Effector memory CD8-positive, alpha-beta T cell (primary cell): ENCODE measurements at places on chromosomes 16 and 17.

GRCh38 chr17:142102-142661, 4.8 kb downstream of the SCGB1C2 start:
- DNase-seq: no peak
- no peaks in the 10 kb centered on the region for H3K4me1 ChIP-seq
- peaks cover 10% of the 10 kb centered on the region for H3K36me3 ChIP-seq
- H3K4me3 ChIP-seq: no peak overlapping the region

DNA sequence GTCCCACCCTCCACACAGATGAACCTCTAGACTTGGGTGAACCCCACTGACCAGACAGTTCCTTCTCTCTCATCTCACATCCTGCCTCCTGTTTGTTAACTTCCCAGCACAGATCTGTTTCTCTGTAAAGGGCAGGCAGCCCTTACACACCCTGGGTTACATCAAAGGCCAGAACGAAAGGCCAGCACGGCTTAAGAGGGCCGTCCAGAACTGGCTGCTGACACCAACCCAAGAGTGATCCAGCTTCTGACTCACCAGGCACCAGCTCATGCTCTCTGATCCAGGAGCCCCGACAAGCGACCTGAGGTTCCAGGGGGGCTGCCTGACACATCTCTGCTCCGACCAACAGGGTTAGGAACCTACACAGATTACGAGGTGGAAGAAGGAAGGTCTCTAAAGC, 86.9 kb downstream of the MRM3 start:
- H3K4me3 ChIP-seq: no peak overlapping the region
- peaks cover 3% of the 10 kb centered on the region for H3K36me3 ChIP-seq
- H3K27me3 ChIP-seq: peaks cover 72% of the 10 kb centered on the region
- no peak for DNase-seq
- no peaks in the 10 kb centered on the region for H3K4me1 ChIP-seq
- no peak overlapping the region for H3K27ac ChIP-seq

GRCh38 chr16:88806491-88807111, 3.0 kb downstream of the CDT1 start:
- H3K27ac ChIP-seq: no peak overlapping the region
- no peaks in the 10 kb centered on the region for H3K27me3 ChIP-seq
- H3K4me1 ChIP-seq: no peaks in the 10 kb centered on the region
- no peak overlapping the region for H3K4me3 ChIP-seq

- peaks cover 100% of the 10 kb centered on the region for H3K36me3 ChIP-seq
- H3K27ac ChIP-seq: peak overlapping the region; percentile 4
- DNase-seq: no peak
Observed at GRCh38 chr17:32361270-32361669, 11.3 kb downstream of the ZNF207 start.

GRCh38 chr16:84199861-84200260, 8.9 kb downstream of the ADAD2 start:
- no peak for DNase-seq
- no peaks in the 10 kb centered on the region for H3K4me1 ChIP-seq
- H3K27ac ChIP-seq: no peak overlapping the region
- H3K36me3 ChIP-seq: no peaks in the 10 kb centered on the region

GRCh38 chr17:65402513-65403496, 158.6 kb downstream of the AXIN2 start:
- H3K36me3 ChIP-seq: no peaks in the 10 kb centered on the region
- H3K27ac ChIP-seq: no peak overlapping the region
- no peak overlapping the region for H3K4me3 ChIP-seq
- no peaks in the 10 kb centered on the region for H3K4me1 ChIP-seq
- no peak for DNase-seq
- H3K27me3 ChIP-seq: peaks cover 35% of the 10 kb centered on the region

GRCh38 chr17:73278465-73279453, 17.1 kb upstream of the CPSF4L start:
- no peak for DNase-seq
- H3K27ac ChIP-seq: peak overlapping the region; percentile 32
- no peaks in the 10 kb centered on the region for H3K4me1 ChIP-seq
- H3K4me3 ChIP-seq: no peak overlapping the region
- peaks cover 15% of the 10 kb centered on the region for H3K27me3 ChIP-seq

DNA sequence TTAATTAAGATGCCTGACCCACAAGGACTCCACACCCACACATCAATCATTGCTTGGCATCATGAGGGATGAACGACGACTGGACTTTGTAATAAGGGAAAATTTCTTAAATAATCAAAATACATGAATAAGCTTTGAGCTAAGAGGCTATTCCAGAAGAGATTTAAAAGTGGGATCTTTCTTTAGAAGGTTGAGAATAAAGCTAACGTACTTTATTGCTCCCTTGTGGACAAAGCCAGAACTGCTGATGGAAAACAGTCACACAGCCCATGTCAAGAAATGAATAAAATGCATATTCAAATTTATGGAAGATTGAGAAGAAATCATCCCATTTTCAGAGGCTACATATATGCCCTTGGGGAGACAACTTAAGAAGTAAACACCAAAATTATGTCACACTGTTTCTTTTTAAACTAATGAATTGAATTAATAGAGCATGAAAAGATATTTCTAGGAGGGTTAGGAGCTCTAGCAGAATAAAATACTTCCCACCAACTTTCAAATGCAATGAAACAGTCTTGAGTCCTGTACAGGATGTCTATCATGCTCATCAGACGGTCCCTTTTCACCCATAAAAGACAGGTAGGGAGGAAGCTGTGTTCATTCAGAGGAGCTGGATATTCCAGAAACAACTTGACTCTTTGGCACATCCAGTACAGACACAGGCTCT, 60.2 kb upstream of the PHOSPHO1 start:
- H3K4me3 ChIP-seq: no peak overlapping the region
- no peaks in the 10 kb centered on the region for H3K27me3 ChIP-seq
- peak overlapping the region; percentile 15 for H3K27ac ChIP-seq
- DNase-seq: peak; percentile 11

DNA sequence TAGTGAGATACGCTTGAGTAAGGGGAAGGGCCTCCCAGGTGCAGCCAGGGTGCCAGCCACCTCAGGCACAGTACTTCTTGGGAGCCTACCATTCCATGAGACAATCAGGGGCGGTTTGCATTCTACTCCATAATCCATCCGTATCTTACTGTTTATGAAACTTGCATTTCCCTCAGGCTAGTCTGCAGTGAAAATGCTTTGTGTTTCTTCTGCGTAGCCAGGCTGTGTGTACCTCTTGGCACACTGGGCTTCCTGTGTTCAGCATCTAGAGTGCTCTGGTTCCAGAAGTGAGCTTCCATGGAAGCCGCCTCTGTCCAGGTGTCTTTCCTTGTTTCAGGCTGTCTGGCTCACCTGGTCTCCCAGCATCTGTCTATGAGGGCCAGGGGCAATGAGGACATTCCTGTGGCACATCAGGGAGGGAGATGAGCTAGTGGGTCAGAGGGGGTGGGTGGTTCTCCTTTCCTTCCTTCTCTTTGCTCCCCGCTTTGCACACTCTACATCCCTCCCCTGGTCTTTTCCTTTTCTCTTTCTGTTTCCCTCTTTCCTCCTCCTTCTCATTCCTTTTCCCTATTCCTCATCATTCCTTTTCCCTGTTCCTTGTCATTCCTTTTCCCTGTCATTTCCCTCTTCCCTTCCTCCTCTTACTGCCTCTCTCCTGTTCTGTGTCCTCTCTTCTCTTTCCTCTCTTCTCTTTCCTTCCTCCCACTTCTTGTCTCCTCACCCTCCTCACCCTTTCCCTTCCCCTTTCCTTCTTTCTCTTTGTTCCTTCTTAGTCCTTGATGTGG, 386.5 kb downstream of the CPPED1 start:
- H3K36me3 ChIP-seq: peaks cover 2% of the 10 kb centered on the region
- H3K4me1 ChIP-seq: peaks cover 14% of the 10 kb centered on the region
- no peaks in the 10 kb centered on the region for H3K27me3 ChIP-seq

DNA sequence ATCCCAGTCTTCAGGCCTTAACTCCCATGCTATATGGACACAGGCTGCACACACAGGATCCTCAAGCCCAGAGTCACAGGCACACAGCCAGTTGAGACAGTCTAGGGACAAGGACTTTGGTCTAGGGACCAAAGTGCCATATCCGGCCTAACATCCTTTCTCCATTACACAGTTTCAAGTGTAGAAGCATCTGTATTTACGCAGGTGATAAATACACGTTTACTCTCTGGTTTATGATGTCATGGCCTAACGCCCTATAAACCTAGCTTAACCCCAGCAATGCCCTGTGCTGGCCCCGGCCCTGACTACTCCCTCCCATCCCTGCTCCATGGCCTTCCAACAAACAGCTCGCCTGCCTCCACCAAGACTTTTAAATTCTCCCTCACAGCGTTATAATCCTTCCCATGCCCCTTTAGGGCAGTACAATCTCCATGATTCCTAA, 17.1 kb downstream of the CUEDC1 start:
- peaks cover 34% of the 10 kb centered on the region for H3K27me3 ChIP-seq
- DNase-seq: no peak
- no peak overlapping the region for H3K4me3 ChIP-seq
- H3K36me3 ChIP-seq: no peaks in the 10 kb centered on the region
- peaks cover 6% of the 10 kb centered on the region for H3K4me1 ChIP-seq
- peak overlapping the region; percentile 42 for H3K27ac ChIP-seq

GRCh38 chr16:15703029-15703736, 53.1 kb downstream of the NDE1 start:
- peaks cover 7% of the 10 kb centered on the region for H3K4me1 ChIP-seq
- peaks cover 67% of the 10 kb centered on the region for H3K36me3 ChIP-seq
- H3K4me3 ChIP-seq: no peak overlapping the region
- peak overlapping the region; percentile 68 for H3K27ac ChIP-seq

GRCh38 chr16:11563493-11564040, 23.2 kb downstream of the LITAF start:
- peaks cover 94% of the 10 kb centered on the region for H3K36me3 ChIP-seq
- no peaks in the 10 kb centered on the region for H3K27me3 ChIP-seq
- no peak for DNase-seq
- peak overlapping the region; percentile 97 for H3K27ac ChIP-seq

DNA sequence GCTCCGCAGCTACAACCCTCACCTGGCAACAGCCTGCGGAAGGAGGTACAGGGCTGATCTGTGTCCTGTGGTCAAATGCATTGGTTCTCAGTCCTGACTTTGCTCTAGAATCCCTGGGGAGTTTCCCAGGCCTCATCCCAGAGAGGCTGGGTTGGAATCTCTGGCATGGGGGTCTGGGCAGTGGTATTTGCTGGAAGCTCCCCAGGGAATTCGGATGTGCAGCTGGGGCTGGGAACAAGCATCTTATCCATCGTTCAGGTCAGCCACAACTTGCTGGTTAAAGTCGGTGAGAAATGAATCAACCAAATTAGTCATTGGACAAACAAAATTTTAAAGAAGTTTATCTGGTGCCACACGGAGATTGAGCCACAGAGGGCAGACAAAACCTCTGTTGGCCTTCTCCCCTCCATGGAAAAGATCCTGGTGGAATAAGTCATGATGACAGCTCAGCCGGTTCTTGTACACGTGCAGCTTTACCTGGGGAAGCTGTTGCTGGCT, 231.2 kb downstream of the FOXL1 start:
- no peak for DNase-seq
- H3K4me3 ChIP-seq: no peak overlapping the region
- H3K4me1 ChIP-seq: no peaks in the 10 kb centered on the region

DNA sequence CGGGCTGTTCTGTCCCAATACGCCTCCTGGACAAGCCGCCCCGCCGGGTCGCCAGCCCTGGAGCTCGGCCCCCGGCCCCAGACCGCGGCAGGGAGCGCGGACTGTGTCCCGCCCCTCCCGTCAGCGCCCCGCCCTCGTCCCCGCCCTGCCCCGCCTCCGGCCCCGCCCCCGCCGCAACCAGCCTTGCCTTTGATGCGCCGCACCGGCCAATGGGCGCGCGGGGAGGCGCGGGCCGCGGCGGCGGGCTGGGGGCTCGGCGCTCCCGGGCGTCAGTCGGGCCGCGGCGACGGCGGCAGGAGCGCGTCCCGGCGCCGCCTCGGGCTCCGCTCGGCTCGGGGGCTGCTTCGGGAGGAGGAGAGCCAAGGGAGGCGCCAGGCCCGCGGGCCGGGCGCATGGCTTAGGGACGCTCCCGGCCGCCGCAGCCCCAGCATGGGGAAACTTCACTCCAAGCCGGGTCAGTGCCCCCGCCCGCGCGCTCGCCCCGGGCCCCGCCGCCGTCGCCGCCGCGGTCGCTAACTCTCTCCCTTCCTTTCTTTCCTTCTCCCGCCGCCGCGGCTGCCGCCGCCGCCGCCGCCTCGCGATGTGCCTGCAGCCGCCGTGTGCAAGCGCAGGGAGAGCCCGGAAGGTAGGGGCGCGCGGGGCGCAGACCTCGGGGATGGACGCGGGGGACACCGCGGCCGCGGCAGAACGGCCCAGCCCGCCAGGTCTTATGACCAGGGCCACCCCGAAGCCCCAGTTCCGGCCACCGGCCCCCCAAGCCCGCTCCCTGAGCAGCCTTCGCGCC, at the start of gene NKD1:
Gene NKD1, plus strand, starts transcription at position 272 of the 784 bp plus-strand sequence. Its CDS starts 158 bp downstream, at position 430.
- H3K27ac ChIP-seq: peak within 1 kb of the TSS; percentile 95
- peaks cover 9% of the 10 kb centered on the region for H3K4me1 ChIP-seq
- no peaks in the 10 kb centered on the region for H3K27me3 ChIP-seq
- H3K36me3 ChIP-seq: peaks cover 21% of the 10 kb centered on the region

DNA sequence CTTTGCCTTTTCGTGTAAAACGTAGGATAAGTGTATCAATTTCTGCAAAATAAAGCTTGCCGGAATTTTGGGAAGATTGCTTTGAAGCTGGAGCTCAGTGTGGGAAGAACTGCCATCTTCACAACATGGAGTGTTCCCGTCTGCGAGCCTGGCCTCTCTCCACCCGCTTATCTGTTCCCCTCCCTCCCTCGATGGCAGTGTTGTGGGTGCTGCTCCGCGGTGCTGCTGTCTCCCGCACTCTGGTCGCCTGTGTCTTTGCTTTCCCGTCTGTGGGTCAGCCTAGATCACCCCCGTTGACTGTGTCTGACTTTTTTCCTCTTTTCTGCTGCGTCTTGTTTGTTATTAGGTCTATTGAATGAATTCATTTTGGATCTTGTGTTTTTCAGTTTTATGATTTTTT, 17.0 kb downstream of the ACSF3 start:
- DNase-seq: no peak
- no peak overlapping the region for H3K27ac ChIP-seq
- H3K4me1 ChIP-seq: peaks cover 19% of the 10 kb centered on the region
- no peak overlapping the region for H3K4me3 ChIP-seq

DNA sequence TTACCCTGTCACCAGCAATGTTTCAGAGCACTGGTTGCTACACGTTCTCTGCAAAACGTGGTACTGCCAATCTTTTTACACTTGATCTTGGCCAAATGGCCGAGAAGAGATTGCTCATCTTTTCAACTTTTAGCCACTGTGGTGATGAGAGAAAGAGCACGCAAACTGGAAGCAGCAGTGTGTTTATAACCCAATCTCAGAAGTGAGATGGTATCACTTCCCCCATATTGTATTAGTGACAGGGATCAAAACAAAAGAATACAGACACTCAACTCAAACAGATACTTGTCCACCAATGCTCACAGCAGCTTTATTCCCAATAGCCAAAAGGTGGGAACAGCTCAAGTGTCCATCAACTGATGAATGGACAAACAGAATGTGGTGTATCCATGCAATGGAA, 72.1 kb upstream of the FA2H start:
- no peaks in the 10 kb centered on the region for H3K4me1 ChIP-seq
- no peaks in the 10 kb centered on the region for H3K27me3 ChIP-seq
- DNase-seq: no peak

DNA sequence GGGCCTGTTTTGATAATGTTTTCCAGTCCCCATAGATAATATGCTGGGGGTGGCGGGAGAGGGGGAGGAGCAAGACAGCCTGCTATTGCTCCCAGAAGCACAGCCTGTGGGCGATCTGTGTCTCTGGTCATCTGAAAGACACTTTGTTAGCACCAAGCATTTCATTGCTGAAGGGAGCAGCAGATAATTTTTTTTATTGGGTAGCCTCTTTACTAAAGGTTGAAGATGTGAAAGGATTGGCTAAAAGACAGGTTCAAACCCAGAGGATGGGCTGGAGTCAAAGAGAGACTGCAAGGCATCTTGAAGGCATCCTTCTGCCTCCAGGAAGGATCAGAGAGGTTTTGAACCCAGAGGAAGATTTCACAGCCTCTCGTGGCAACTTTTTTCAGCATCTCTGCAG, 60.6 kb downstream of the C17orf67 start:
- no peaks in the 10 kb centered on the region for H3K4me1 ChIP-seq
- no peaks in the 10 kb centered on the region for H3K36me3 ChIP-seq
